Stimulated activated CD4-positive, alpha-beta T cell treated with anti-CD3 and anti-CD28 coated beads, Interleukin-4, amount 100 ng/mL, for 24 hours (primary cell): ENCODE measurements at places on chromosomes 6 and 20.

DNA sequence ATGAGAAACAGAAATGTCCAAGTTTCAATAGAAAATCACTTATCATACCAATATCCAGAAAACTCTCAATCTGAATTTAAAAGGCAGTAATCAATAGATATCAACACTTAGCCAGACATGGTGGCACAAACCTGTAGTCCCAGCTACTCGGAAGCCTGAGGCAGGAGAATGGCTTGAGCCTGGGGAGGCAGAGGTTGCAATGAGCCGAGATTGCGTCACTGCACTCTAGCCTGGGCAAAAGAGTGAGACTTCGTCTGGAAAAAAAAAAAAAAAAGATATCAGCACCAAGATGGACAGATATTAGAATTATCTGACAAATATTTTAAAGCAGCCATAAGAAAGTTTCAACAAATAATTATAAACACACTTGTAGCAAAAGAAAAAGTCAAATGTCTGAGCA, 47.0 kb downstream of the TCP11 start:
- DNase-seq = no peak

DNA sequence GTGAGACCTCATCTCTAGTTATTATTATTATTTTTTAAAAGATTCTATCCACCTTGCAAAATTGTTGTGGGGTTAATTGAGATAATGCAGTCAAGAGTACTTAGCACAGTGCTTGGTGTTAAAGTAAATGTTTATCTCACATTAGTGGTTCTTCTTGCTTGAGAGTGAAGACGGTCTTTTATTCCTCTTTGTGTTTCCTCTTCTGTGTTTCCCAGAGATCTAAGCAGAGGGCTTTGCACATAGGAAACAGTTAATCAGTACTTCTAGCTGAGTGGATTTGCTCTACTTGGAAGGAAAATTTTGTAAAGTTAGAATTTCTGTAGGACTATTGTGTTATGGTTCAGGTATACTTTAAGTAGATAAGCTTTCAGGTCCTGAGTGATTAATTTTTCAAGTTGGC, 3.5 kb downstream of the ARMC2 start:
- DNase-seq = no peak

- DNase-seq = no peak
Observed at GRCh38 chr6:118494091-118494490, 54.0 kb upstream of the PLN start.

- DNase-seq = no peak
Observed at GRCh38 chr20:63573647-63574131, 350 bp downstream of the HELZ2 start.

DNA sequence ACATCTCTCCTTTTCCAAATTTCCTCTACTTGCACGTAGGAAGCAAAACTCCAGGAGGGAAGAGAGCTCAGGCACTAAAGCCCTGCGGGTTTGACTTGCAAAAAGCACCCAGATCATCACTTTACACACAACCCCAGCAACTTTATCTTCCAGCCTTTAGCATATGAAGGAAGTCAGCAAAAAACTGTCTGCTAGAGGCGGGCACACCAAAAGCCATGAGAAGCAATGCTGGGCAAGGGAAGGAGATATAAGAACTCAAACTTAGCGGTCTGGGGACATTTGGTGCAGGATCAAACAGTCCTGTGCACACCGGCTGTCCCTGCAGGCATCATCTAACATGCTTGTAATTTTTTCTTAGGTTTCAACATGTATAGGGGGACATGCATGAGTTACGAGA, 113.3 kb downstream of the JPH2 start:
- no peak for DNase-seq

DNA sequence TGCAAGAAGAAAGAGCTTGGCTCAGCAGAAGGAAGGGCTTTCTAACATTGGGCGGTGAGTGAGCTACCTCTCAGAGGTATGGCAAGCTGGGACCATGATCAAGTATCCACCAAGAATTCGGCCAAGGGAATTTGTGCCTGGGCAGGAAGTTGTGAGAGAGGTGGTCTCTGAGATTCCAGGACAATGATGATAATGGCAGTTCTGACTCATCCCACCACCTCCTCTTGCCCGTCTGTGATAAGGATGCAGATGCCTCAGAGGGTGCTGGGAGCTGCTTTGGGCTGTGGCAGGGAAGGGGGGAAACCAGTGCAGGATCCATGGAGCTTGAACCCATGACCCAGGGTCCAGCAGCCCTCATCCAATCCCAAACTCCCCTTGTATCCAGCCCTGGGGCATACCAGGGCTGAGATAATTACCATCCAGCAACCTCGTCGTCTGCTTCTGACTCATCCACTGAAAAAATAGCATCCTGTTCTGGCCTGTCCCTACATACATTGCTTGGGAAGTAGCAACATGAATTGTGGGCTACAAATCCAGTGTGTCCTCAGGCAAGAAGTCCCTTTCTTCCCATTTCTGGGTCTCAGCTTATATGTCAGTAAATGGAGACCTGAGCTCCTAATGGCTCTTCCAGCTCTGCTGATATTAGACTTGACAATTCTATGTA, 5.9 kb downstream of the TGM6 start:
- no peak for DNase-seq

- no peak for DNase-seq
Observed at GRCh38 chr6:108115598-108116058, 41.1 kb upstream of the OSTM1 start.

GRCh38 chr6:156931283-156931682, 154.1 kb downstream of the ARID1B start:
- no peak for DNase-seq

DNA sequence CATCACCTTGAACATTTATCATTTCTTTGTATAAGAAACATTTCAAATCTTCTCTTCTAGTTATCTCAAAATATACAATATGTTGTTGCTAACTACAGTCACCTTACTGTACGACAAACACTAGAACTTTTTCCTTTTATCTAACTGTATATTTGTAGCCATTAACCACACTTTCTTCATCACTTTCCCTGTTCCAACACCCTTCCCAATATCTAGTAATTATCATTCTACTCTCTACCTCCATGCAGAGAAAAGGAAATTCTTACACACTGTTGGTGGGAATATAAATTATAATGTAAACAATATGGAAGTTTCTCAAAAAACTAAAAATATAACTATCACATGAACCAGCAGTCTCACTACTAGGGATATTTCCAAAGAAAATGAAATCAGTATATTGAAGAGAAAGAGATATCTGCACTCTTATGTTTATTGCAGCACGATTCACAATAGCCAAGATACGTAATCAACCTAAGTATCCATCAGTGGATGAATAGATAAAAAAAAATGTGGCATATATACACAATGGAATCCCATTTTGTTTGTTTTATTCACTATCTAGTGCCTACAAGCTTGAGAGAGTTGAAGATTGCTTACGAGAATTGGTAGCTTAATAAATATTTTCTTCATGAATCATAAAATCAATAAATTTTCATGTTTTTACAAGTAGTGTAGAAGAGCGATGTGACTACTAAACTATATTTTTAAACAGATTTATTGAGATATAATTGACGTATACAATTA, 2.4 kb downstream of the RHAG start:
- no peak for DNase-seq

DNA sequence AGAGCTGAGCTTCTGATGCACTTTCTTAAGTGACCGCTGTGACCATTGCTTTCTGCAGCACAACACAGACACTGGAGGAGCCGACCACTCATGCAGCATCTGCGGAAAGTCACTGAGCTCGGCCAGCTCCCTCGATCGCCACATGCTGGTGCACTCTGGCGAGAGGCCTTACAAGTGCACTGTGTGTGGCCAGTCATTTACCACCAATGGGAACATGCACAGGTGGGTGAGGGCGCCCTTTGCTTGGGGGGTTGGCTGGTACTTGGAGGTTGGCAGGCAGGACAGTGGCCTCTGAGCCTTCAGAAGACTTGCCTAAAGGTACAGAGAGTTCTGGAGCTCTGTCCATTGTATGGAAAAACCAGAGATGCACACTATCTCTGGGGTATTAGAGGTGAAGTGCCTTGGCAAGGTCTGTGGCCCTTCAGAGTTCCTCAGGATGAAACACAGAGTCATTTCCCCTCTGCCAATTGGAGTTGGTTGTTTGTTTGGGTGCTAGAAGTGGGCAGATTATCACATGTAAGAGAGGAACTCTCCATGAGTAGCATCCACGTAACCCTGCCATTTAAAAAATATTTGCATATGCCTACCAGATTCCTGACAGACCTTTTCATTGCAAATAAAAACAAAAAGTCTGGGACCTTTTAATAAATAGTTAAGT, 81.5 kb downstream of the RREB1 start:
- no peak for DNase-seq

DNA sequence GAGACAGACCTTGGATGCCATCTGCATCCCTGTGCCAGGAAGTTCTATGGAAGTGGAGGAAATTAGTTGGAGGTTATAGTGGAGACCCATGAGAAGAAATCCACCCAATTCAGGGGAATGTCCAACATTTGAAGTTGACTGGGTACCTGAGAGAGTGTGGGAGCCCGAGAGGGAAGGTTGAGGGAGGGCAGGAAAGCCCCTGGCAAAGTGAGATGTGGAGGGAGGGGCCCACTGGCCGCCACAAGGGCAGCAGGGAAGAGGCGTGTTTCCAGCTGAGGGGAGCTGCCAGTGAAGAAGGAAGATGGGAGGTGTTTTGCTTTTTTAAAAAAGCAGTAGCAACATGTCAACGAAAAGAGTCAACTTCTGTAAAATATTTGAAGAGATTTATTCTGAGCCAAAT, 16.3 kb upstream of the SERPINB9 start:
- DNase-seq = no peak

DNA sequence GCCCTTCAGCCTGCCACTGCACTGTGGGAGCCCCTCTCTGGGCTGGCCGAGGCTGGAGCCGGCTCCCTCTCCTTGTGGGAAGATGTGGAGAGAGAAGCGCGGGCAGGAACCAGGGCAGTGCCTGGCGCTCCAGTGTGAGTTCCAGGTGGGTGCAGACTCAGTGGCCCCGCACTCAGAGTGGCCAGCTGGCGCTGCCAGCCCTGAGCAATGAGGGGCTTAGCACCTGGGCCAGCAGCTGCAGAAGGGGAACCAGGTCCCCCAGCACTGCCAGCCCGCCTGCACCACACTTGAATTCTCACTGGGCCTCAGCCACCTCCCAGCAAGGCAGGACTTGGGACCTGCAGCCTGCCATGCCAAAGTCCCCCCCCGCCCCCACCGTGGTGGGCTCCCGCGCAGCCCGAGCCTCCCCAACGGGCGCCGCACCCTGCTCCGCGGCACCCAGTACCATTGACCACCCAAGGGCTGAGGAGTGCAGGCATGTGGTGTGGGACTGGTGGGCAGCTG, 205.9 kb downstream of the CLVS2 start:
- DNase-seq = no peak

- DNase-seq = peak; percentile 47
Observed at GRCh38 chr6:37029249-37029971, 24.0 kb downstream of the FGD2 start.

DNA sequence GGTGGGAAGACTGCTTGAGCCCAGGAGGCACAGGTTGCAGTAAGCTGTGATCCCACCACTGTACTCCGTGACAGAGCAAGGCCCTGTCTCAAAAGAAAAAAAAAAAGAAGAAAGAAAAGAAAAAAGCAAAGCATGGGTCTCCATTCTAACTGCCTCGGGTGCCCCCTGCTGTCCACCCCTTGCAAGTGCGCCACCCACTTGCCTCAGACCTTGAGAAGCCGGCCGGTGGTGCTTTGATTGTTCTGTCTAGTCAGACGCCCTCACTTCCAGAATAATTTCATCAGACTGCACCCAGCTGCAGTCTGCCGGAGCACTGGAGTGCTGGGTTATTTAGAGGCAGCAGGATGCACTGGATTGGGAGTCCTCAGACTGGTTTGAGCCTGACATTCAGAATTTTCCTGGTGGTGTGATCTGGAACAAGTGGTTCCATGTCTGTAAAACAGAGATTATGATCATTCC, 17.6 kb upstream of the TM9SF4 start:
- peak; percentile 81 for DNase-seq

GRCh38 chr6:163675611-163676010, 261.1 kb downstream of the QKI start:
- no peak for DNase-seq

DNA sequence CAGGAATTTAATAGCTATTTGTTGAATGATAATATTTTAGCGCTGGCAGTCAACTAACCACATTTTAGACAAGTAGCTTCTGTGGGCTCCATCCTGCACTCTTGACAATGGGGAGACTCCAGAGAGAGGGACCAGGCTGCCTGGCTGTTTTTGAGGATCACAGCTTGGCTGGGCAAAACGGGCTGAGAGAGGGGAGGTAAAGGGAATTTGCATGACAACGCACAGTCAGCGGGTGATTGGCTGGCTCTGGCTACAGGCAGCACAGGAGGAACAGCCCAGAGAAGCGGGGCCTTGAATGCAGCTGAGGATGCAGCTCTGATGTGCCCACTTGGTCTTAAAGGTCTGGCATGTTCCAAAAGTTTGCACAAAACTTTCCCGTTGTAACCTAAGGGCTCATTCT, 41.2 kb downstream of the LRFN2 start:
- no peak for DNase-seq

DNA sequence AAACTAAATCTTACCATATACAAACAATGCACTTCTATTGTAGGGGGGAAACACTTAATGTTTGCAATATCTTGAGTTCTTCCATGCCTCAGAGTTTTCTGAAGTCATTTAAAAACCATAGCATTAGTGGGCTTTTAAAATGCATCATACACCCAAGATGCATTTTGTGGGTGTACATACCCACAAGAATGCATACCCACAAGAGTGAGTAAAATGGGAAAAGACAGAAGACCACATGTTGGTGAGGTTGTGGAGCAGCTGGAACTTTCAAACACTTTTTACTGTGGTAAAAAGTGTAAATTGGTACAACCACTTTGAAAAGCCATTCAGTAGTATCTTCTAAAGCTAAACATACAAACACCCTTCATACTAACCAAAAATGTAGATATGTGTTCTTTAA, 57.5 kb downstream of the CYB5R4 start:
- no peak for DNase-seq

DNA sequence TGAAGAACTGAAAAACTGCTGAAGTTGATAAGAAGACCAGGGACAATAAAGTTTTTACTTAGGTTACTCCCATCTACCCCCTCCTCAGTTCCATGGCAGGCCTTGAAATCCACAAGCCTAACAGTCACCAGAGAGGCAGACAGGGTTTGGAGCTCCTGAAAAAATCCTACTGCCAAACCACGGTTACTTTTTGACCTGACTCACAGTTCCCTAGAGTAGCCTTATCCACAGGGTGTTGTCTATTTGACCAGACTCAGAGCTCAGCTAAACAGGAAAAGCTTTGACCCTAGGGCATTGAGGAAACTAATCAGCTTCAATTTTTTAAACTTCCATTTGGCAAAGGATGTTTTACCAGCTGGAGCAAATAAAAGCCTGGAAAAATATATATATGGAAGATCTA, 257.7 kb upstream of the NT5E start:
- no peak for DNase-seq

DNA sequence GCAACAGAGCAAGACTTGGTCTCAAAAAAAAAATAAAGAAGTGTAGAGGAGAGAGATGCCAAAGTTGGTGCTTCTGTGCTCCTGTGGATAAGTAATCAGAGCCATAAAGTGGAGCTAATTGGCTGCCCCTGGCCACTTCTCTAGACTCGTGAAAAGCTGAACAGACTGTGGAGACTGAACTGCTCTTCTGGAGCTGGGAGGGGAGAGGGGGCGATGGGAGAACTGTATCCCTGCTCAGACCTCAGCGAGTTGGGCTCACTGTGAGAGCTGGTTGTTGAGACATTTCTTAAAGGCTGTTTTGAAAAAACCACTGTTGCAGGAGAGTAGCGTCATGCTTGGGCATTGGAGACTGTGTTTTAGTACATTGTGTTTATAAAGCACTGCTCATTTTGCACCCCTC, 125.7 kb downstream of the TCP11 start:
- no peak for DNase-seq
